Natural killer cell treated with Interleukin-12 subunit alpha and Interleukin-12 subunit beta and Interleukin-15 and Interleukin-18, amount 100 ng/mL, for 72 hours (primary cell): ENCODE measurements at places on chromosomes 12 and 14. TPM values are rescaled to one million over a fixed set of nuclear protein-coding genes. Genes with fewer than 3 reads are reported as not detected.

The NOC4L gene
- 28.0 TPM for total RNA-seq

The SYT1 gene
- total RNA-seq, result not detected

The LALBA gene
- not detected for total RNA-seq

The TGM1 gene
- total RNA-seq, result 2.5 TPM

The FGF6 gene
- not detected for total RNA-seq

The CBLN3 gene
- 5.3 TPM for total RNA-seq

The TMEM253 gene
- total RNA-seq, result not detected

The MMP17 gene
- not detected for total RNA-seq

The LHX5 gene
- not detected for total RNA-seq

The CCDC175 gene
- total RNA-seq, result not detected
